GM03348 (cell line): ENCODE measurements at places on chromosomes 5 and 9.

DNA sequence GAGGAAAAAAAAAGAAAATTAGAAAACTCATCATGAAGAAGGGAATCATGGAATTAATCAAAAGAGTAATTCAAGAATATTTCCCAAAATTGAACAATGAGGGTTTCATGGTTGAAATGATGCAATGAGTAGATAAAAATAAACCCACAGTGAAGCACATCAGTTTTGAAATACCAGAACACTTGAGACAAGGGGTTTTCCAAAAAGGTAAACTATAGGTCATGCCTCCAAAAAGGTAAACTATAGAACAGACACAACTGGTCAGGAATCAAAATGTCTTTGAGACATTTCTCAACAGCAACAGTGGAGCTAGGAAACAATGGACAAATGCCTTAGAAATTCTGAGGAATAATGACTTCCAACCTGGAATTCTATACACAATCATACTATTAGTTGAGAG, 60.2 kb upstream of the PCSK5 start:
- no peak for DNase-seq

GRCh38 chr9:115551396-115551795, 433.4 kb upstream of the TNC start:
- peak; percentile 28 for DNase-seq

DNA sequence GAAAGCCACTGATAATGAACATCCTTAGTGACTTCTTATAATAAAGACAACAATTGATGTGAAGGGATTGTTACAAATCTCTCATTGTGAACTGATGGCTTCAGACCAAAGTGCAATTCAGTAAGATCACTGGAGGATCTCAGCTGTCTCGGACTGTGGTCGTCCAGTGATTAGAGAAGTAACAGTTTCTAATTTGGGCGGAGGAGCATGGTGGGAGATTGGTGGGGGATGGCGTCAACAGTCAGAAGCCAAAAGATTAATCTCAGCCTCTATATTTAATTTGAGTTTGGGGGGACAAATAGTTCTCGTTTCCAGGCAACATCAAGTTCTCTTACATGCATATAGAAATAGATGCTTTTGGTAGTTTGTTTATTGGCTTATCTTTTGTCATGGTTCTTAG, 11.4 kb downstream of the GZMK start:
- DNase-seq = no peak

DNA sequence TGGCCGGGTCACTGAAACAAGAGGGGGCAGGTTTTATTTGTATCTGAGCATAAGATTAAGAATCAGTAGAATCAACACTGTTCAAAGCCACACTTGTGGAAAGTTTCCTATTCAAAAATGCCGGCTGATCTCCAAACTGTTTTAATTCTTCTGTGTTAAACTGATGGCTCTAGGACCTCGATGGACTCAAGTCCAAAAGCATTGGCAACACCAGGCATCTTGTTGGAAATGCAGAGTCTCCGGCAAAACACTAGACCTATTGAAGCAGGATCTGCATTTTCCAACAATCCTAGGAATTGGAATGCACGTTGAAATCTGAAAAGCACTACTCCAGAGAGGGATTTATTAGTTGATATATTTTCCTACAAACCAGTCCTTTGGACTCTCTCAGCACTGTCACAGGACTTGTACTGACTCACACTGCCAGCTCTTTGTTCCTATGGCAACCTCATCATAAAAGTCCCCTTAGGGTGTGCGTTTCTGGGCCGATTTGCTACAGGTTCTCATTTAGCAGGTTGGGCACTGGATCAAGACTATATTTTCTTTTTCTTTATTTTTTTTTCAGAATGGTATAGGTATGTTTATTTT, 48.1 kb upstream of the PCA3 start:
- DNase-seq = peak; percentile 15

- DNase-seq = no peak
These were observed 140.6 kb upstream of the TLE4 start for GRCh38 chr9:79431019-79431679.

GRCh38 chr5:68033961-68034571, 181.5 kb upstream of the PIK3R1 start:
- DNase-seq = peak; percentile 46

DNA sequence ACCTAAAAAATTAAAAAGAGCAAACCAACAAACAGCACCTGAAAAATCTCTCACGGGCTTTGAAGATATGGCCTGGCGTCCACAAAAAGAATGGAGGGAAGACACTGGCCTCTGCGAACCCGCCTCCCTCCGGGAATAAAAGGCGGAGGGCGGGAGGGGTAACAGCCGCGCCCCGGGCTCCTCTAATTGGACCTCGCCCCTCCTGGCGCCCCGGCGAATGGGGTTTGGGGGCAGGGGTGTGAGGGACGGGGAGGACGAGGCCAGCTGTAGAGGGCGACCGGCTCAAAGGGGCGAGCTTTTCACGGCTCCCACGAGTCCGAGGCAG, 753 bp downstream of the FANCC start:
- peak; percentile 86 for DNase-seq

- DNase-seq = no peak
These were observed 614 bp upstream of the LCN6 start for GRCh38 chr9:136748666-136749611.

DNA sequence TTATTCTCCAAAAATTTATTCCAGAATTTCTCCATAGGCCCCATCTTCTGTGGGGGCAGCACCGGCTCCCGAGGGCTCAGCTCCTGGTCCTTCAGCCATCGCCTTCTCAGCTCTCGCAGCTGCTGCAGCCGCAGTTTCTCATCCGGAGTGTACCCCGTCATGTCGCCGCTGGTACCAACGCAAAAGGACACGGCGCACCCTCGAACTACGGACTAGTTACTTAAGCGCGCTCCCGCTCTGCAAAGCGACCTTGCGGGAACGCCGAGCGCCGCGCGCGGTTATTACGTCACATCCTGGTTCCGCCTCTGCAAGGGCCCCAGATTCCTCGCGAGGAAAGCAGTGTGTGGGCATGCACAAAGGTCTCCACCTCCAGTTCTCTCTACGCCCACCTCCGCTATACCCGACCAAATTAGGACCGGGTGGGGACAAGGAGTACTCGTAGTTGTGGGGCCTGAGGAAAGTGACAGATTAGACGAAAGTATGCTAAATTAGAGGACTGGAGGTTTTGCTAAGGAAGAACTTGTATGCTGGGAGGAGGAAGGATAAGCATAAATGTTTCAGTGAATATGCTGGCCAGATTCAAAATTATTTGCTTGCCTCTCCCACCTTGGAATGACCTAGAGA, at the start of gene NDUFB6:
NDUFB6 (minus strand) TSS at position 260 of the 624 bp plus-strand sequence; CDS start at position 161, 99 bp downstream.
- DNase-seq = peak; percentile 93

DNA sequence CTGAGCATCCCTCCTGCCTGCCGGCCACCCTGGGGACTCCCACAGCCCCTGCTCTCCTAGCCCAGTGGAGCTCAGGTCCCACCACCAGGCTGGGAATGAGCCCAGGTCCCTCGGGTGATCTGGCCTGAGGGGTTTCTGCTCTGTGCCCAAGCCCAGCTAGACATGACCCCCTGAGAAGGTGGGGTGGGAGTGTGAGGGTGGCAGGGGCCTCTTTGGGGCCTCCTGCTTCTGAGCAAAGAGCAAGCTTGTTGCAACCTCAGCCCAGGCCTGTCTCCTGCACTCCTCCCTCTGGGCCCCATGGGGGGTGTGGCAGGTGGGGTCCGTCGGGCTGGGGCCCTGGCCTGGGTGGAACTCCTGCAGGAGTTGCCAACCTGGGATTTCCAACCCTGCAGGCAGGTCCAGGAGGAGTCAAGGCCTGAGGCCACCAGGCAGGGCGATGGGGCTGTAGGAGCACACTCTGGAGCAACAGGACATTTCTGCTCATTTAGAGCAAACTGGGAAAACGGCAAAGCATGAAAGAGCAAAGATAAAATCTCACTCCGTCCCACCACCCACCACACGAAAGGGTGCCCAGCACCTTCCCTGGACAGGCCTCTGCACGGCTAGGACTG, 11.4 kb upstream of the NRARP start:
- DNase-seq = peak; percentile 11

GRCh38 chr9:110994771-110995241, 43.5 kb downstream of the LPAR1 start:
- DNase-seq = no peak

GRCh38 chr5:56056875-56057274, 62.1 kb upstream of the IL6ST start:
- DNase-seq = no peak

DNA sequence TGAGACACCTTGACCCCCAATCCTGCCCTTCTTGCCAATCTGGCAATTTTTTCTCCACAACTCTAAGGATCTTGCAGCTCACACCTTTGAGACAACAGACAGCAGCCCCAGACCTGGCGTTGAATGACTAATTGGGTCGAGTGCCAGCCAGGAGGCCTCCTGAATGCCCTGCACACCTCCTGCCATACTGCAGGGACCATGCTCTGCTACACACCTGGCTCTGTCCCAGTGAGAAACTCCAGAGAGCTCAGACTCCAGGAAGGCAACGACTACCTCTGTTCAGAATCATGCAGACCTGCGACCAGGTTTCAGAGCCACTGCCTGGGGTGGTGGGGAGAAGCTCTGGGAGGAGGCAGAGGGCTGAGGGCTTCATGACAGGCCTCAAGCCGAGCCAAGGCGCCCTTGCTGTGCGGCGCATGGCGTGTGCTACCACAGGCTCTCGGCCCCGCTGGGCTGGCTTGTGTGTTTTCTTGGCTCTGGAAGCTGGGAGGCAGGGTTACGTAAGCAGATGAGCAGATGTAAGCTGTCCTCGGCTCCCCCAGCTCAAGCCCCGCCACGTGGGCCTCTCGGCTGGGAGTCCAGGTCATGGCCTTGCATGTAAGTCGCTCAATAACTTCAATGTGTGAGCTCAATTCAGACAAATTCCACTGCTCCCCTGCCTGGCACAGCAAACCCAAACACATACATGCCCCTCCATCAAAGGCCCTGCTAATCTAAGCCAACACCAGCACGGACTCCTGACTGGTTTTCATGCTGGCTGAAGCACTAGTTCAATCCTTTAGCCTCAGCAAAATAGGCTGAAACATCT, 27.5 kb downstream of the B4GALT1 start:
- peak; percentile 87 for DNase-seq

DNA sequence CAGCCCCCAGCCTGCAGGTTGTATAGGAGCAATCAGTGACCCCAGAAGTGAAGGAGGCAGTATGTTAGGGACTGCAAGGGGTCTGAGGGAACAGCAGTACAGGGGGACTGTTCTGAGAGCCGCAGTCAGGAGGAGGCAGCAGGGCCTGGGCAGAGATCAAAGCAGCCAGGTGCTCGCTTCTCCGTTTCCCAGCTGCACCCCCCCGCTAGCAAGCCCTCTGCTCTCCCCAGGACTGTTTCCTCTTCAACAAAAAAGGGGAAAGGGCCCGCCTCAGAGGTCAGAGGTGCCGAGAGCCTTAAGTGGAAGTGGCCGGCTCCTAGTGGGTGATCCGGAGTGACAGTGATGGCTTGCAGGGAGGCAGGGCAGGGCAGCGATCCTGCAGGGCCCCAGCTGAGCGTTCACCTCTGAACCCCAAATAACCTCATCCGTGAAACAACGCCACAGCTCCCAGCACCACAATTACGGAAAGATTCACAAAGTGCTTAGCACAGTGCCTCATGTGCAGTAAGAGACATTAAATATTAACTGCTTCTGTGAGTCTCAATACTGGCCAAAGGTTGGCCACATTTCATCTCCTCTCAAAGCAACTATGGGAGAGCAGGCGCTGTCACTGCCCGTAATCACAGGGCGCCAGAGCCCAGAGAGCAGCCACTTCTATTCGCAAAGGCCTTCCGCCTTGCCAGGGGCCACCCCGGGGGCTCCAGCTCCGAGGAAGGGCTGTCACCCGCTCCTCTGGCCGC, 8.0 kb downstream of the CLPTM1L start:
- no peak for DNase-seq

GRCh38 chr5:96942078-96942477, 6.2 kb downstream of the LNPEP start:
- no peak for DNase-seq
